ENCODE measurements at places on chromosomes 5 and 9. TPM values are rescaled to one million over a fixed set of nuclear protein-coding genes. Genes with fewer than 3 reads are reported as not detected.

PCDHB5 gene
- 2.4 TPM for total RNA-seq

SHROOM1 gene
- 12.7 TPM for total RNA-seq

PCDHAC2 gene
- total RNA-seq: 0.63 TPM

CRHBP gene
- not detected for total RNA-seq

PLPP7 gene
- total RNA-seq: 0.79 TPM

SLC4A9 gene
- not detected for total RNA-seq

TRIM36 gene
- total RNA-seq: 0.87 TPM

COL23A1 gene
- total RNA-seq: not detected

PKD2L2 gene
- total RNA-seq: 0.23 TPM

DNA sequence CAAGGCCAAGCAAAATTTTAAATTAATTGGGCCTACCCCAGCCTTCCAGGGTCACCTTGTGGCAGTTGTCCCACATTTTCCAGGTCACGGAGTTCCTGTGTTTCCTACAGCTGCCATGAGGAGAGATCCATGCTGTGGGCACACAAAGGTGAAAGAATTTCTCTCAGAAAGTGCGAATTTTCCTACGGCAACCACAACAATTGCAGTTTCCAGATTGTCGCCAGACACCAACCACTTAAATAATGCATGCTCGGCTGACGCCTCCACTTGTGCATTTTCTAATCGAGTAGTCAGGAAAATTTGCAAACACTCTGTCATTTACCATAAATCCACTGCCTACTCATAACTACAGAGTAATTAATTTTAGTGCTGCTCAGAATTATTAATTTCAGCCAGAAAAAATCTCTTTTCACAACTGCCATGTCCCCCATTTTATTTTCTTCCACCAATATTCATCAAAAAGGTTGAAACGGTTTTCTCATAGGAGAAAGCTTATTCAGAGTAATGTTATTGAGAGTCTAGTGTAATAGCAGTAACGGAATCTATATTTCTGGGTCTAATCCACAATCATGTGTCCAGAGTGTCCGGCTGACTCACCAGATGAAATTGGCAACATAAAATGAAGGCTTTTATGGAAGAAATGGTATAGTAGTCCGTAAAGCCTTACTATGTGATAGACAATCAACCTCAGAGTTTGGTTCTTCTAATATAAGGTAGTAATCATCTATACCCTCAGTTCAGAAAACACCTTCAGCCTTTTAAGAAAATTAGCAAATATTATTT lies 389.8 kb downstream of the NR2F1-AS1 start:
- no peak for DNase-seq

- no peak for DNase-seq
Observed at GRCh38 chr5:56706504-56706903, 108.8 kb upstream of the MAP3K1 start.

- no peak for DNase-seq
Observed at GRCh38 chr9:92612816-92613215, 57.1 kb downstream of the IPPK start.

DNA sequence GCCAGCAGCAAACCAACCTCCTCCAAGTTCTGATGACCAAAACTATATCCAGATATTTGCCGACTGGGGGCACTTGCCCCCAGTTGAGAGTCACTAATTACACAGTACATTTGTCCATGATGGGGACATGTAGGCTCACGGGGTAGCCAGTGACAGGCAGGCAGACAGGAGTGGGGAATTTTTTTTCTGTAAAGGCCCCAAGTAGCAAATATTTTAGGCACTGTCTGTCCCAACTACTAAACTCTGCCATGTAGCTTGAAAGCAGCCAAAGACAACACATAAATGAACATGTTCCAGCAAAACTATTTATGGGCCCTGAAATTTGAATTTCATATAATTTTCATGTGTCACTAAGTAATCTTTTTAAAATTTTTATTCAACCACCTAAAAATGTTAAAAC lies 80.7 kb downstream of the GRIA1 start:
- DNase-seq: no peak

DNA sequence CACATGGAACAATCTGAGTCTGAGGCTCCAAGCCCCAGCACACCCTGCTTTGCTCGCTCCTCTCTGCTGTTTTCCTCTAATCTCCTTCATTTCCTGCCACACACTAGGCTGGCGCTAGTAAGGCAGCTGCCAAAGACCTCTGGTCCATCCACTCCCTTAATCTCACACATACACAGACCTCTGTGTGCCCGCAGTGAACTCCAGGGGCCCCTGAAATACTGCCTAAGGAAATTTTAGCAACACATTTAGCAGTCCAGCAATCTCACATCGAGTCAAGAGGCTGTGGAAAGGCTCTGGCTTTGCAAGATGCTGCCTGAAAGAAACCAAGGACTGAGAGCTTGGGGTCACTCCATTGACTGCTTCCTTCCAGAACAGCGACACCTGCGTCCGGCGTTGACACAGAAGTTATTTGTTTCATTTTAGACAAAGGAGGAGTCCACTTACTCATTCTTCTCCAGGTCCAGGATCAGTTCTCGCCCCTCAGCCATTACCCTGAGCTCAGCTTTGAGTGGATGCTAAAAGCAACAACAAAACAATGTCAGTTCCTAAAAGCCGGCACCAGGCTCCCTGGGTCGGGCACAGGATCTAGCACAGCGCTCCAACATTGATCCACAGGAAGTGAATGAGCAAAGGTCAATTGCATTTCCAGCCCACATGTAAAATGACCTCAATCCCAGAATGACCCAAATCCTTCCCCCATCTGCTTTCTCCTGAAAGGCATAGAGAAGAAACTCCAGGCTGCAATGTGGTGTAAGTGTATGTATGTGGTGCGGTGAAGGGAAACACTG lies 11.5 kb downstream of the ADAM19 start:
- no peak for DNase-seq

DNA sequence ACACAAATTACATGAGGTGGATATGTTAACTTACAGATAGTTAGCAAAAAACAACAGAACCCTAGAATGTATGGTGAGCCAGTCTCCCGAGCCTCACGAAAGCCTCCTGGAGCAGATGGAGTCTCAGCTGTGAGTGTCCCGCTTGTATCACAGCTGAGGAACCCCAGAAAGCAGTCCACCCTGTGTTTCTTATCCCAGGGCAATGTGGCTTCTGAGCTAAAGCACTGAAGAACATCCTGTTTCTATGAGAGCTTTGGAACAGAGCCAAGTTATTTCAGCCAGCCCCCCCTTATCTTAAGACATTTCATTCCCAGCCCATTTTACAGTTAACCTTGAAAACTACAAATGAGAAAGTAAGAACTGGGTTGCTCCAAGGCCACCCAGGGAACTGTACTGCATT lies 1220.9 kb upstream of the CDH6 start:
- no peak for DNase-seq

- DNase-seq: no peak
Observed at GRCh38 chr9:18447131-18447530, 26.8 kb upstream of the ADAMTSL1 start.

- no peak for DNase-seq
Observed at GRCh38 chr9:32906213-32906612, 95.2 kb downstream of the APTX start.

Measured in pancreas (tissue), 10 donors.